A549 treated with dexamethasone at 1 μM for 4 hours (cell line): ENCODE measurements at places on chromosomes 16 and 17. TPM values are rescaled to one million over a fixed set of nuclear protein-coding genes. Genes with fewer than 3 reads are reported as not detected.

GGT6 gene
- not detected in 5 replicates for total RNA-seq

KREMEN2 gene
- total RNA-seq = 0.95 to 2.0 TPM (median 1.9 TPM) in 5 replicates

LGALS9B gene
- total RNA-seq = not detected in 5 replicates

OTOP3 gene
- total RNA-seq = not detected in 5 replicates

C16orf74 gene
- 11.6 to 14.9 TPM (median 13.1 TPM) in 5 replicates for total RNA-seq

KRT25 gene
- total RNA-seq = not detected in 5 replicates

SLC7A5 gene
- total RNA-seq = 557 to 919 TPM (median 879 TPM) in 5 replicates

TAT gene
- total RNA-seq = 0.02 to 0.06 TPM (median 0.04 TPM) in 3 of 5 replicates, not detected in the others

FOXC2 gene
- 4.6 to 6.4 TPM (median 5.5 TPM) in 5 replicates for total RNA-seq

C16orf89 gene
- total RNA-seq = not detected in 5 replicates
